ENCODE measurements at places on chromosomes 7 and 10.
A peak's percentile ranks its signal among the peaks of the same experiment; 100 is the strongest.

- no peak for DNase-seq
Observed at GRCh38 chr7:103130901-103131624, 17.8 kb downstream of the NAPEPLD start.

DNA sequence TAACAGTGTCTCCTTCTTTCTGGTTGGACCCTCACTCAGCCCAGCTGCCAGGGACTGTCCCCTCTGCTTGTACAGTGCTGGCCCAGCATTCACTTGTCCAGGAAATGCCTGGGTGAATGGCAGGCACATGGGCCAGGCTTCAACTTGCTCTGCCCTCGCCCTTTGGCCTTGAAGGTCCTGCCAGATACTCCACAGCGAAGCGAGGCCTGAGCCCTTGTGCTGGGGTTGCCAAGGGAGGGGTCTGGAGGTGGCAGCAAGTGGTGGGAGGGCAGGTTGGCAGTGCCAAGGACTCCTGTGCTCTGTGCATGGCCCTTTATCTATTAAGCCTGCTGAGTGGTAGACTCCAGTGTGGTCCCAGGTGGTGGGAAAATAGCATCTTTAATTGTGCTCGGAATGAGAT lies 75.7 kb downstream of the CDH23 start:
- DNase-seq = no peak

DNA sequence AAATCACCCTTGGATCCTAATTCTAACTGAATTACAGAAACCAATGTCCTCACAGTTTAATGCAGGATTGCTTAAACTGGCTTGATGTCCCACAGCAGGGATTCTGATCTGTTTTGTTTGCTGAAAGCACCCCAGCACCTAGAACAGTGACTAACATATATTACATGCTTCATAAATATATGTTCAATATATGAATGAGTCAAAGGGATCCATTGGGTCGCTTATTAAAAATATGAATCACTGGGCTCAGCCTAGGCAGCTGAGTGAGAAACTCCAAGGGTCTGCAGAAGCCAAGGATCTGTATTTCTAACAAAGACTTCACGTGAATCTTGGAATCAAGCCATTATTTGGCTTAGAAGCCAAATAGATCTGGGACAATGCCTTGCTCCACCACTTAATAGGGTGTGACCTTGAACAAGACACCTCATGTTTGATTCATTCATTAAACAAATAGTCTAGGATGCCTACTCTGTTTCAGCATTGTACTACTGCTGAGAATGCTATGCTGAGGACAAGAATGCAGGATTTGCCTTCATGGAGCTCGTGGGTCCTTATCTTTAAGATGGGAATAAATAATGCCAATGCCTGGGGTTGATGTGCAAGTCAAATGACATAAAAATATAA lies 103.4 kb upstream of the DLX6 start:
- no peak for DNase-seq

- no peak for DNase-seq
Observed at GRCh38 chr7:150981644-150982043, 3.5 kb upstream of the KCNH2 start.

DNA sequence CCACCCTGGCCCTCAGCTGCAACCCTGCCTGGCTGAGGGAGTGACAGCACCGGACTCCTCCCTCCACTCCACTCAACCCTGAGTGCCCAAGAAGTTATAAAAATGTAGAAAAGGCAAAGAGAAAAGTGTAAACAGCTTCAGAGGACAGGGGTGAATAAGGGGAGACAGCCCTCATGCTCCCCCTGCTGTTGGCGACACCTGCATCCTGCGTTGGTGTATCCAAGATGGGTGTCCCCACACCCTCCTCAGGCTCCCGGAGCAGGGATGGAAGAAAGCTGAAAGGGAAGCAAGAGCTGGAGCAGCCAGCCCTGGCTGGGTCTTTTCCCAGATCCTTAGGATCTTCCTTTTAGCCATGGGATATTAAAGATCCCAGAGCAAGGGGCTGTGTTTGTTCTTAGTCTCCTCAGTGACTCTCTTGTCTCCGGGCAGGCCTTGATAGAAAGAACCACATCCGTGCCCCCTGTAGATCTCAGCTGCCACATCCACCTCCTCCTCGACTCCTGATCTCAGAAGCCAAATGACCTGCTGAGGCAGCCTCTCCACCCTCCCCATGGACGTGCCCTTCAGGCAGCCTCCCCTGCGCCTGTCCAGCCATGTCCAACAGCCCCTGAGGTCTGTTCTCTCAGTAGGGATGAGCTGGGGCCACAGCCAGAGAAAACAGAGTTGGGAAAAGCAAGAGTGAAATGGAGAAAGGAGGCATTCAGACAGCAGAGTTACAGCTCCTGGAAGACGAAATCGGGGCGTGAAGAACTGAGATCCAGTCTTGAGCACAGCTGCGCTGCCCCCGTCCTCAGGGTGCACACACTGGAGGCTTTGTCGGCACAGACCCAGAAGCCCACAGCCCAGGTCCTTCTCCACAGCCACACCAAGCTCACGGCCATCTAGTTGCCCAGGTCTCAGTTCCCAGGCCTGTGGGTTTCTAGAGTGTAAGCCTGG lies 6.8 kb downstream of the FAM131B start:
- DNase-seq = no peak

- no peak for DNase-seq
Observed at GRCh38 chr7:82142263-82142864, 301.2 kb downstream of the CACNA2D1 start.

DNA sequence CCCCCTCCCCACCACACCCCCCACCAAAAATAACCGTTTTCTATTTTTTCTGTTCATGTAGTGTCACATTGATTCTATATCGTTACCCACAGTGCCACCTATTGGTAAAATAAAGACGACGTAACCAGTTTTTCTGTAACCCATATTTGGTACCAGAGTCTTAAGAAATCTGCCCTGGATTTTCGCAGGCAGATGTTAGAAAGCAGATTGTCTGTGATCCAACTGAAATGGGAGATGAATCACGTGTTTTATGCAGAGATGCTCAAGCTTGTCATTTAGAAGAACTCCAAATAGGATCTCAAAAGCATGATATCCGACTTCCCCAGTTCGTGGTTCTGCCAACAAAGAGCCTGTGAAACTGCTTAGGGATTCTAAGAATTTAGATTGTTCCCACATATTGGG lies 261.1 kb upstream of the CSTF2T start:
- peak; percentile 78 for DNase-seq

DNA sequence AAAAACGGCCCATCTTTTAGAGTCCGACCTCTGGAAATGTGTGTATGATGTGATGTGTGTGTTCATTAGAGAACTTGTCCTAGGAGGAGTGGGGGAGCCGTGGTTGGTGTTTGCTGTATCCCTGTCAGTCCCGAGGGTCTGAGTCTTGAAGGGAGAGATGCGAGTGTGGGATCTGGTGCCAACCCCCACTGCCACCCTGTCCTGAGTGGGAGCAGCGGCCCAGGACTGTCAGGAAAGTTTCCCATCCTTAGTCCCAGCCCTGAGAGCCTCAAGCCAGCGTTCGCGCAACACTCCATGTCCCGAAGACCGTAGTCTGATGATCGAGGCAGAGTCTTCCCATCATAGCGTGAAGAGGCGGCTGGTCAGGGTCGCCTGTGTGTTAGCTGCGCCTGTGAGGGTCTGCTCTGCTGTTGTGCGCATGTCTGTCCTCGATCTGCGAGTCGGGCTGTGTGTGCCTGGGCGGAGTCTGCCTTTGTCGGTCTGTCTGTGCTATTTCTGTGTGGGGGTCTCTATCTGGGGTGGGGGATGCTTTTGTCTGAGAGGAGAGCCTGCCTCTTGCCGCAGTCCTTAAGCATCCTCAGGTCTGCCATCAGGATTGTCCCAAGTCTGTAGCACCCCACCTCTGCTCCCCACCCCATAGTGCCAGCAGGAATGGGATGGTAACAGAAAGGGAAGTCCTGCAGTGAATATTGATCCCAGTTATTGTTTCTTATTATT lies 514 bp upstream of the CHAT start:
- no peak for DNase-seq

DNA sequence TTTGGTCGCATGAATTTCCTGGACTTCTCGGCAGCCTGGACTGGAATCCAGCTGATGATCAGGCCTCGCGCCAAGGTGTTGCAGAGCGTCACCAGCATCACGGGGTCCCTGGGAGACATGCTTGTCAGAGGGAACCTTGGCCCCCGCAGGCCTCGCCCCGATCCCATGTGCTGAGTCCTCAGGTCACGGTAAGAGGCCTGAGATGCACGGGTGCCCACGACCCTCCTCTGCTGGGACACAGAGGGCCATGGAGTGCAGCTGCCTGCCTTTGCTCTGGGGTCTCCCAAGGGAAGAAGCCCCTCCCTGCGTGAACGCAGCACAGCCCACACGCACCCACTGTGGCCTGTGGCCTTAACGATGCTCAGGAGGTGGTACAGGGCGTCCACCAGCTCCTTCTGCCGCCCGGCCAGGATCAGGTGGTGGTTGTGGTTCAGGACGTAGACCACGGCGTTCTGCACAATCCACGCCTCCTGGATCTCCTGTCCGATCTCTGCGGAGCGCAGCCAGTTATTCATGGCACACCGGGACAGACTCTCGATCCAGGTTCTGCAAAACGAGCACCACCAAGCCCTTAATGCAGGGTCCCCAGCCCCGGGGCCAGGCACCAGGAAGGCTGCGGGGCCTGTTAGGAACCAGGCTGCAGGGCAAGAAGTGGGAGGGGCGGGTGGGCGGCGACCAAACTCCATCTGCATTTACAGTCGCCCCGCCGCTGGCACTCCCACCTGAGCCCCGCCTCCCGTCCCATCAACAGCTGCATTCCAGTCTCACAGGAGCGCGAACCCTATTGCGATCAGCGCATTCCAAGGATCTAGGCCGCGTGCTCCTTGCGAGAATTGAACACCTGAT lies 29.4 kb downstream of the CFAP46 start:
- no peak for DNase-seq

DNA sequence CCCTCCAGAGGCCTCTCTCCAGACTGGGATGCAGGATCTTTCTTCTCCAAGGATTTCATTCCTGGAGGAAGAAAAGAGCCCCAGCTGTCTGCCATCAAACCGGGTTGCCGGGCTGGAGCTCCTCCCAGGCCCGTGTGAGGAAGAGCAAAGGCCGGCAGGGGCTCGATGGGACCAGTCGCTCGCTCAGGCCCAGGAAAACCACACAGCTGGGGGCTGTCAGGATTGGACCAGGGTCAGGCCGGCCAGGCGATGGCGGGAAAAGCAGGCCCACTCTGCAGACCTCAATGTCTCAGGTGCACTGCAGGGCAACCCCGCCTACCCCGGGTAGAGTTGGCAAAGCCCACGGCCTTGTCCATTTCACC lies 98.1 kb upstream of the DNAAF5 start:
- no peak for DNase-seq

- DNase-seq = peak; percentile 63
Observed at GRCh38 chr7:128347647-128348097, 4.0 kb upstream of the RBM28 start.

DNA sequence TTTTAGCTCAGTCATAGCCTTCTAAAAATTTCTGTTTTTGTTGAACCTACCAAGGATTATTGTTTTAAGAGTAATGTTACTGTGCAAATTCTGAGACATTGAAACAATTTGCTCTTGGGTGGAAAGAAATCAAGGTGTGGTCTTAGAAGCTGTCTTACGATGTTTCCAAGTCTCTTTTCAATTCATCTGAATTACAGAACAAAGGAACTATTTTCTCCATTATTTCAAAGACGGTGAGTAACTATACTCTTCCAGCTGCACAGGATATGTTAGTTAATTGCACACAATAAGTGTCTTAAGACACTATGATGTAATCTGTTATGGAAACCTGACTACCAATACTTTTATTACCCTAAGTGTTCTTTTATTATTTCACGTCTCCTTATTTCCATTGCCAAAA lies 106.8 kb upstream of the POM121L12 start:
- no peak for DNase-seq

DNA sequence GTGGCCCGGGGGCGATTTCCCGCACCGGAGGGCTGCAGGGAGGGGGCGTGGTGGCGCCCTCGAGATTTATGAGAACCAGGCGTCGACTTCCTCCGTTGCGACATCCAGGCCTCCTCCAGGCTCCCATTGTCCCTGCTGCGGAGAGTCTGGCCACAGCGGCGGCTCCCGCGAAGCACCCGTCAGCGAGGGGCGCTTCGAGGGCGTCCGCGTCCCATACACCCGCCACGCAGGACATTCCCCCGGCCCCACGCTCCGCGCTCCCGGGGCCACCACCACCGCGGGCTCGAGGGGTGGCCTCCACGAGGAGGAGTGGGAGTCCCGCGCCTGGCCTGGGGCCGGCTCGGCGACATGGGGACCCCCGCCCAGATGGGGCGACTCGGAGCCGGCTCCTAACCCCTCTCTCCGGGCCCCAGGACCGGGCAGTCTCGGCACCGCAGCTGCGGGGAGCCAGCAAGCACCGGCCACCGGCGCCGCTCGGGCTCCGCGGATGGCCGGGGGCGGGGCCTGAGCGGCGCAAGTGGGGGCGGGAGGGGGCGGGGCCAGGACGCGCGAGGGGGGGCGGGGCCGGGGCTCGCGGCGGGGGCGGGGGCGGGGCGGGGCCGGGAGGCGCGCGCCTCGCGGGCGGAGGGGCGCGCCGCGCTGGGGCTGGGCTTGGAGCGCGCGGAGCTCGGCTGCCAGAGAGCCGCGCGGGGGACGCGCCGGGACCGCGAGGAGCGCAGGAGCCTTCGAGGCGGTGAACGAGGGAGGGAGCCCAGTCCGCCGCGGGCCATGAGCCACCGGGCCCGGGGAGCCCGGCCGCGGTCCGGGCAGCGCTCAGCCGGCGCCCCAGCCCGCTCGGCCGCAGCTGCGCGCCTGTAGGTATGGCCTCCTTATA lies at the start of gene SH2B2:
Gene SH2B2 (plus strand): TSS at position 632 of the 874 bp plus-strand sequence. CDS start 13,683 bp downstream, outside the sequence.
- peak; percentile 64 for DNase-seq

- peak; percentile 91 for DNase-seq
Observed at GRCh38 chr10:116888380-116889055, 39.2 kb downstream of the ENO4 start.

DNA sequence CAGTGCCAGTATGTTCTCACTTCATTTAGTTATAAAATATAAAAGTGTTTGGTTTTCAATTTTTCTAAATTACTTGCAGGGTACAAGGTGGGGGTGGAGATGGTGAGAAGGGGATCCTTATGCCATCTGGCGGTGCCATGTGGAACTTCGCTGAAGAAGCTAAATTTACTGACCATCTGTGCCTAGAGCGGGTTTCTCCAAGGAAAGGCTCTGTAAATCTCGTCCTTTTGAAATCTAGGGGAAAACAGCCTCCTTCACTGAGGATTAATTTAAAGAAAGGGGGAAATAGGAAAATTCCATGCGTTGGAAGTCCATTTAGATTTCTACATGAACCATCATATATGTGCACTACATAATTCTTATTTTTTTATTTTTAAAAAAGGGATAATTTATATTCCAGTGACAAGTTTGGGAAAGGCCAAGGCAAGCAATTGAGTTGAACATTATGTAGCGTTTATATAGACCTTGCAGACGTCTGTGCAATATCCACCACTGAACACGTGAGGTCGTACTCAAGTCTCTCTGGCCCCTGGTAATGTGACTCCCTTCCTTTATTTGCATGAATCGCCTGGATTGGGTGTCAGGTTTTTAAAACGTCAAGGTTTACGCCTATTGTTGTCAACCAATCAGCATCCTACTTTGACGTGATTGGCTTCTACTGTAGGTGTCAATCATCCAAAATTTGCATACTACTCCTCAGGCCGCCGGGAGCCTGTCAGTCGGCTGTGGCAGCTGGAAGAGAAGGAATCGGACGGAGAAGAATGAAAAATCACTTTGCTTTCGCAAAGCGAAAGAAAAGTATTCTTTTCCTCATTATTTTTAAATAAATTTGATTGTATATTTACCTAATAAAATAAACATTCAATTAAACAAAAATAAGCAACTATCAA lies 297.1 kb upstream of the NFE2L3 start:
- DNase-seq = peak; percentile 88

- DNase-seq = peak; percentile 58
Observed at GRCh38 chr7:156827587-156828203, 65.3 kb downstream of the LMBR1 start.

All from cardiac fibroblast (primary cell).